Activated CD8-positive, alpha-beta memory T cell treated with anti-CD3 and anti-CD28 coated beads, Interleukin-2, amount 10 ng/mL, durations not matched to agents 7 days and 5 days (primary cell): ENCODE measurements at places on chromosomes 2 and 18.

- no peak for DNase-seq
Observed at GRCh38 chr2:66456183-66457041, 21.5 kb downstream of the MEIS1 start.

DNA sequence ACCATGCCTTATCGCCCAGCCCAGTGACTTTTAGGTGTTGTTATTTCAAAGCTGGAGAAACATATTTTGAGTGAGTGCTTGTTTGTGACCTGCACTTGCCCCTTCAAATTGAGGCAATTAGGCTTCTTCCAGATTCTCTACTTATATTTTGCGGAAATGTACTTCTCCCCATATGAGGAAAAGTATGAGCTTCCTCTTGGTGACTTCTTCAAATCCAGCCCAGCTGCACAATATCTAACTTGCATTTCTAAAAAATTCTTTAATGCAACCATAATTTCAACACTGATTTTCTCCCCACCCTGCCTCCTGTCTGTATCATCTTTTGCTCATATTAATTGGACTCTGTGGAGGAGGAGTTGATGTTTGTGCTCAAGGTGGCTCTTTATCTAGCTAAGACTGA lies 391.2 kb upstream of the POU3F3 start:
- DNase-seq = no peak

- DNase-seq = no peak
Observed at GRCh38 chr18:66792466-66792865, 188.6 kb upstream of the CDH19 start.

DNA sequence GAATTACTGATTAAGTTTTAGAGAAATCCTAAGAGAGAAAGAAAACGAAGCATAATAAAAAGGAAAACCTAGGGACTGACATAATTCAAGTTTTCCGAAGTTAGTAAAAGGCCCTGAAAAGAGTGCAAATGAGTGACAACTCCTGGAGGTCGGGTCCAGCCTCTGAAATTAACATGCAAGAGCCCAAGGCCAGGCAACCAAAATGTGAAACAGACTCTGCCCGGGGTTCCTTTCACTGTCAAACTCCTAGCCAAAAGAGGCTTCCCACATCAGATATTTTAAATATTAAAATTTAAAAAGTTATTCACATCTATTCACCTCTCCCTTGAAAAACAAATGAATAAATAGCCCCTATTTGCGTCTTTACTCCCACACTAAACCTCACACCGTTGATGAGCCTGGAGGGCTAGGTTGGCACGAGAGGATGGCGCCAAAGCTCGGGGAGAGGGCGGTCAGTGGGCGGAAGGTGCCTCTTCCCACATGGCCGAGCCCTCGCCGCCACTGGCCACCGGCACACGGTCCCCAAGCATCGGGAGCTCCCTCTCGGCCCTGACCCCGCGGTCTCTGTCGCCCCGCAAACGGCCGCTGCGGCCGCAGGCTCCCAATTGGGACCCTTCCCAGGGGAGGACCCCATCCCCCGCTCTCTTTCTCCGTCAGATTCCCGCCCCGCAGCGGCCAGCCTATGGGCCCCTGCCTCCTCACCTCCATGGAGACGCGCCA lies 630 bp downstream of the PPM1G start:
- DNase-seq = no peak
